GM06990 (cell line): ENCODE measurements at places on chromosomes 2 and 18.

DNA sequence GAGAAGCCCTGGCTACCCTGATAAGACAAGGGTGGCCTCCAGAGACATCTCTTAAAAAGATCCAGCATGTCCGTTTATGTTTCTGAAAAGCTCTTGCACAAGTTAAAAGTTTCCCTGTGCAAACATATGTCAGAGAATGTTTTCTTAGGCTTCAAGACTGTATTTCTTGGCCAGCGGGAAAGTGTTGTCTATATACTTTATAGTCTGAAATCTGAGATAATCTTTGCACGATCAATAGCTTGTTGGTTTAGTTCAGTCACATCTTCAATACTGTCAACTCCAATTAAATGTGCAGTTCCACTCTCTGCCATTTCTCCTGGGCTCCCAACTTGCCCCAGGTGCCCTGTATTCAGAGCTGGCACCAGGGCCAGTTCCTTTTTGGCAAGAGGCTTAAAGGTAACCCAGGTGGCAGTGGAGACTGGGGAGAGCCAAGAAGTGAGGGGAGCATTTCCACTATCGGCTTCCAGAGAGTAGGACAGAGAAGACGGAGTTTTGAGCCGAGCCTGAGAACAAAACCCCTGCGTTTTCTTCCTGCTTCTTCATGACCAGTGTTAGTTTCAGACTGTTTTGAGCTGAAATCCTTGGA is 64.4 kb downstream of the ACOXL start:
- DNase-seq = no peak

- DNase-seq = peak; percentile 48
Observed at GRCh38 chr2:149040451-149040850, 2.0 kb downstream of the LYPD6B start.

GRCh38 chr2:162925595-162925994 is 87.0 kb upstream of the KCNH7 start:
- DNase-seq = no peak

DNA sequence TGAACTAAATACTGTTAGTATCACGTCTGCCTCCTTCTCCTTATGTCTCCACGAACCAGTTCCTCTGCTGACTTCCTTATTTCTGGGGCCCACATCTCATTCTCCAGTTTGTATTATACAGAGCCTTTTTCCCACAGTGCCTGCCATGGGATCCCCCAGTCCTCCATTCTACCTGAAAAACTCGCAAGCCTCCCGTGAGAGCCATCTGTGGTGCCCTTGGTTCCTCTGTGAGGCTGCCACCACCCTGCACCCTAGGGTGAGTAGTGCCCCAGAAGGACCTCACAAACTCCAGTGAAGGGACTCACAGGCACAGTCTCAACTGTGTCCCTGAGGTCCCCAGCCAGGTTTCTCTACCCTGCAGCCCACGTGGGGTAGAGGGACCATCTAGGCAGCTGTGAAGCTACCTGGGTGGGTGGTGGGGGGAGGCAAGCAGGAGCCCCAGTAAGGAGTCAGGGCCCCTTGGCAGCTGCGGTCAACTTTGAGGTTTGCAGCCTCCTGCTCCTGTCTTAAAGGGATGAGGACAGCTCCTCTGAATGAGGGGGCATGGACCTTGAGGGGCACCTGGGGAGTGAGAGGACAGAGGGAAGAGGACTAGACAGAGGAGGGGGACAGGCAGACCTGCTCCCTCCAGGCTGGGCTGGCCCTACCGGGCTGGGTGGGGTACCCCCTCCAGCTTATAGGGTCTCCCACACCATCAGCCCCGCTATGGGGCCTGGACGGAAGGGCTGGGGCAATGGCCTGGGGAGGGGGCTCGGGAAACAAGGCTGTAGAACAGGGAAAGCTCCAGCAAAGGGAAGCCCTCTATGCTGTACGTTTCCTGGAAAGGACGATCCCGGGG is 1.0 kb downstream of the PSTPIP2 start:
- DNase-seq = peak; percentile 46

DNA sequence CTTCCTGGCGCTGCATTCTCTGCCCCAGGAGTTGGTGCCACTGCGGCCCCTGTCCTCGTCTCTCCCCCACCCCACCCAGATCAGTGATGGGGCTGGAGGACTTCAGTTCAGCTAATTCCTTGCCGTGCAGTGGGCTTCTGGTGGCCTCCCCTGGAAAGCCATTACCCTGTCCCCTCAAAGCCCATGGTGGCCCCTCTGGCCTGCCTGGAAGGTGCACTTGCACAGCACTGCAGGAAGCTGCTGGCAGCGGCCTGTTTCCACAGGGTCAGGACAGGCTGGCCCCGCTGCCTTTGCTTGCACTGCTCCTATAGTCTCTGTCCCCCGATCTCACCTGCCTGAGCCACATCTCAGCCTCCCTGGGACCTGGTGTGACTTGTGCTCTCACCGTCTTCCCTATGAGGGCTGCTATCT is 105.1 kb downstream of the USP40 start:
- DNase-seq = no peak

GRCh38 chr2:18309188-18309587 is 251.3 kb downstream of the RDH14 start:
- no peak for DNase-seq
